Mucosa of gallbladder (tissue), 1 donor: ENCODE measurements at places on chromosomes 4 and X. TPM values are rescaled to one million over a fixed set of nuclear protein-coding genes. Genes with fewer than 3 reads are reported as not detected.

DDX53 gene
- total RNA-seq, result not detected

TMPRSS11A gene
- not detected for total RNA-seq

DACH2 gene
- not detected for total RNA-seq

MAGEC3 gene
- not detected for total RNA-seq

APLN gene
- 0.20 TPM for total RNA-seq

XPNPEP2 gene
- 2.0 TPM for total RNA-seq

TSC22D3 gene
- 218 TPM for total RNA-seq

SAGE1 gene
- total RNA-seq, result not detected

MAGEA4 gene
- not detected for total RNA-seq

LRCH2 gene
- 3.9 TPM for total RNA-seq

TRO gene
- total RNA-seq, result 11.1 TPM

RNF175 gene
- 0.17 TPM for total RNA-seq

MCF2 gene
- 3.3 TPM for total RNA-seq
